ENCODE measurements at places on chromosomes 11 and 22. TPM values are rescaled to one million over a fixed set of nuclear protein-coding genes. Genes with fewer than 3 reads are reported as not detected.

The ARRB1 gene
- polyA plus RNA-seq, result 29.1 TPM

The PLEKHB1 gene
- 12.5 TPM for polyA plus RNA-seq

The OR8D4 gene
- polyA plus RNA-seq, result not detected

The TRIM51 gene
- not detected for polyA plus RNA-seq

The NUP98 gene
- 59.2 TPM for polyA plus RNA-seq

The TREH gene
- polyA plus RNA-seq, result 0.64 TPM

The SERPING1 gene
- 151 TPM for polyA plus RNA-seq

The NCAM1 gene
- polyA plus RNA-seq, result 72.5 TPM

The FOLR1 gene
- polyA plus RNA-seq, result 57.0 TPM

The TRAPPC4 gene
- 92.9 TPM for polyA plus RNA-seq

The P2RY6 gene
- polyA plus RNA-seq, result 0.81 TPM
